Gastrocnemius medialis (tissue), 4 donors: ENCODE measurements at places on chromosomes 11 and 22. TPM values are rescaled to one million over a fixed set of nuclear protein-coding genes. Genes with fewer than 3 reads are reported as not detected.

The OR8G1 gene
- not detected for total RNA-seq

The FAM111B gene
- 0.31 TPM for total RNA-seq

The TP53I11 gene
- 5.4 TPM for total RNA-seq

The PLAAT4 gene
- total RNA-seq = 13.2 TPM

The PRG3 gene
- not detected for total RNA-seq

The PNPLA3 gene
- 1.4 TPM for total RNA-seq

The DRD4 gene
- not detected for total RNA-seq

The SLC35F2 gene
- total RNA-seq = 1.3 TPM

The TRMT2A gene
- total RNA-seq = 16.9 TPM

The XKR3 gene
- not detected for total RNA-seq

The RASL10A gene
- total RNA-seq = 1.2 TPM

The SAA4 gene
- total RNA-seq = not detected

The OR52A5 gene
- not detected for total RNA-seq

The SF3B2 gene
- 92.9 TPM for total RNA-seq

The DNAJB7 gene
- total RNA-seq = not detected

The B3GAT1 gene
- not detected for total RNA-seq

The LIF gene
- not detected for total RNA-seq

The ATP6V1E1 gene
- total RNA-seq = 245 TPM

The FREY1 gene
- total RNA-seq = not detected

The MUC6 gene
- not detected for total RNA-seq

The TECTA gene
- 1.6 TPM for total RNA-seq

The SYNGR1 gene
- 17.2 TPM for total RNA-seq

The OR51I1 gene
- not detected for total RNA-seq

The LRRC10B gene
- 0.13 TPM for total RNA-seq

The PLEKHB1 gene
- total RNA-seq = 10.4 TPM

The SYT9 gene
- total RNA-seq = not detected

The C22orf31 gene
- total RNA-seq = not detected

The RSF1 gene
- 48.4 TPM for total RNA-seq

The TMEM132A gene
- total RNA-seq = 2.5 TPM

The OR10A4 gene
- not detected for total RNA-seq

The OR52A1 gene
- not detected for total RNA-seq

The OR52N2 gene
- not detected for total RNA-seq

The NCAM1 gene
- 12.8 TPM for total RNA-seq

The MUC5AC gene
- not detected for total RNA-seq
